ENCODE measurements at places on chromosomes 1 and 21.

DNA sequence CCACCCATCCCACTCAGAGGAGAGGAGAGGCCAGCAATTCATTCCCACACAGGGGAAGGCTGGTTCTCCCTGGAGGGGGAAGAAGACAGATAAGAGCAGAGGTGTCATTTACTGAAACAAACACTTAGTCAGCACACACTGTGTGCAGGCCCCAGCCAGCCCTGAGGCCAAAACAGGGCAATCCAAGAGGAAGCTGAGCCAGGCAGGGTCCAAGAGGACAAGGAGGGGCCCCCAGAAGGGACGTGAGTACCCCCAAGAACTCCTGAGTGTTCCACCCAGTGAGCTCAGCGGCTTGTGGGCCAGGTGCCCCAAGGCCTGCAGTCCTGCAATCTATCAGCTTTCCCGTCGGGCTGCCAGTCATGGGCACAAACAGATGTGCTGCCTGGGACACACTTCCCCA, 15.8 kb downstream of the ADGRB2 start:
- no peak for DNase-seq

DNA sequence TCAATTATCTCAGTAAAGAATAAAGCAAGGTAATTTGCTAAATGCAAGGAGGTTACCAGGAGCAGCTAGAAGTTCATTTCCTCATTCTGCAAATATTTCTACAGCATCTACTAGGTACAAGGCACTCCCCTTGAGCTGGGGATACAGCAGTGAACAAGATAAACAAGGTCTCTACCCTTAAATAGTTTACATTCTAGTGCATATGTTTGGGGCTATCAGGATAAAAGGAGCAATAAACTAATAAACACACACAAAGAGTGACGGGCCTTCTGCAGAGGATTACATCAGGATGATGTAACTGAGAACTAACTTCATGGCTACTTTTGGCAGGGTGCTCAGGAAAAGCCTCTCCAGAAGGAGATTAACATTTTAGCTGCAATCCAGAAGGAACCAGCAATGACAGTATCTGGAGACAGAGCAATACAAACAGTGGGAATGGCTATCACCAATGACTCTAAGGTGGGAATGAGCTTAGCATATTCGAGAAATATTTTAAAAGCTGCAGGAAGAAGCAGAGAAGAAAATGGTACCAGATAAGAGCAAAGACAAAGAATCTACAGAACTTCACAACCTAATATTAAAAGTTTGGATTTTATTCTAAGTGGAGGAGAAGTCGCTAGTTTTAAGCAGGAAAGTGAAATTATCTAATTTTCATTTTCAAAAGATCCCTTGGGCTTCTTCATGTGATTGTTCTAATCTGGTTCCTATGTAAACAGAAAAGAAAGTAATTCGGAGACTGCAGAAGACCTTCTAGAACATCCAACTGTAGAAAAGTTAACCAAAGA, 25.8 kb downstream of the TP53BP2 start:
- no peak for DNase-seq

DNA sequence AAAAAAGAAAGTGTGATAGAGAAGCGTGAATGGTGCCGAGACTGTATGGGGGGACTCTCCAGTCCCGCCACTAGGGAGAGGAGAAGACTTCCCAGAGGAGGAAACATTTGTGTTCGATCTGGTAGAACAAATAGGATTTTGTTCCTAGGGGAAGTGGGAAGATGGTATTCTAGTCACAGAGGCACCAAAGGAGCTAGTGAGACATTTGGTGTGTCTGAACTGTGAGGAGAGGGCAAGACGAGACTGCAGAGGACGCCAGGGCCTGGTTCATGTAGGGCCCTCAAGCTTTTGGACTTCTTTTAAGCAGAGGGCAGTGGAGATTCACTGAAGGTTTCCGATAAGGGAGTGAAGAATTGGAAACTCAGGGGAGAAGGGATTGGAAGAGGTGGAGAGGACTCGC, 2.9 kb downstream of the BTBD19 start:
- DNase-seq, result no peak

DNA sequence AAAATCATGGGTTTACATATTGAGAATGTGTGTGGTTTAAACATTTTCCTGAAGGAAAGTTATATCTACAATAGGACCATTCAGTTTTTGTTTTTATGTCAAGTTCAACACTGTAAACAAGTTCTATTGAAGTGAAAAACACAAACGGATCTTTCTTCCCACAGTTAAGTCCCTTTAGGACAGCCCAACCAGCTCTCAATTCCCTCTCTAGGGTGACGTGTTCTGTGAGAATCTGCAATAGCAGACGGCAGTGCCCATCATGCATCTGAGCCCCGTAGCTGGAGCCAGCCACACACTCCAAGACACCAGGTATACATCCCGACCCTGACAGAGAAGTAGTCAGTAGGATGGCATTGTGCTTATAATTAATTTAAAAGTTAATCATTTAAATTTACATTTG, 26.3 kb upstream of the IVNS1ABP start:
- DNase-seq, result no peak

DNA sequence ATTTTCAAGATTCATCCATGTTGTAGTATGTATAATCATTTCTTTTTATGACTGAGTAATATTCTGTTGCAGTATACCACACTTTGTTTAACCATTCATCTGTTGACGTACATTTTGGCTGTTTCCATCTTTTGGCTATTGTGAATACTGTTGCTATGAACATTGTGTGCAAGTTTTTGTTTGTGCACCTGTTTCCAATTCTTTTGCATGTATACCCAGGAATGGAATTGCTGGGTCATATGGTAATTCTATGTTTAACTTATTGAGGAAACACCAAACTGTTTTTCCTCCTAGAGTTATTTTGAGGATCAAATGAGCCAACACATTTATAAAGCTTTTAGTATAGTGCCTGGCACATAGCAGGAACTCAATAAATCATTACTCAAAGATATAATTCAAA, 49.2 kb upstream of the MAN1A2 start:
- DNase-seq, result no peak

GRCh38 chr1:62682531-62682930, 5.7 kb downstream of the DOCK7 start:
- DNase-seq, result peak; percentile 27

DNA sequence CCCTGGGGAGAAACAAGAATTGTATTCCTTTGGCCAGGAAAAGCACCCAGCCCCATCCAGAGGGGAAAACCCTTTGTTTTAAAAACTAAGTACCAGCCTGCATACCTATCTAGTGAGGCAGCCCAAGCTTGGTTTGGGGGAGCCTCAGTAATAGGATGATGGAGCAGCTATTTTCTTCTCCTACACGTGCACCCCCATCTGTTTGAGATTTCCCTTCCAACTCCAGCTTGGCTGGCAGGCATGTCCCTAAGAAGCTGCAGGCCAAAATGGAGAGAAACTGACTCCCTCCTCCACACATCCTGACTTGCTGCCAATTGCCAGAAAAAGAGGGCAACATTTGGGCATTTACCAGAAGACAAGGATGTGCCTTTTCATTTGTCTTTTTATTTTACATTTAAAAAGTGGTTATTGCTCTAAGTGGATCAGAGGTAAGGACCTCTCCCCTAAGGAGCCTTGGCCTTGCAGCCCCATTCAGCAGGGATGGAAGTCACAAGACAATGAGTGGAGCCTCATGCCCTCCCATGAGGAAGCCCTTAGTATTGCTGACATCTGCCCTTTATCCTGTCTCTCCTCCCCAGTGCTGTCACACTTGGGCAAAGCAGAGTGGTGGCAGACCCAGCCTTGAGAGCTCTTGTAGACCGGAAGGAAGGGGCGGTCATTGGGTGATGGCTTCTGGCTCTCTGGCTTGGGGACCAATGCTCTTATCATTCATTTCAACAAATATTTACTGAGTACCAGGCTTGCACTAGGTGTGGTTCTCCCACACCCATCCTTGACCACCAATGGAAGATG, 8.6 kb downstream of the FNDC5 start:
- no peak for DNase-seq

- no peak for DNase-seq
Measured at GRCh38 chr1:9293241-9293532, 493 bp downstream of the SPSB1 start.

GRCh38 chr1:183487674-183488442, 15.6 kb downstream of the SMG7 start:
- no peak for DNase-seq

GRCh38 chr1:40808444-40808843, 24.9 kb downstream of the KCNQ4 start:
- DNase-seq, result no peak

GRCh38 chr1:170663404-170664092, 383 bp upstream of the PRRX1 start:
- no peak for DNase-seq

GRCh38 chr1:199591468-199591867, 436.0 kb upstream of the NR5A2 start:
- DNase-seq, result no peak

DNA sequence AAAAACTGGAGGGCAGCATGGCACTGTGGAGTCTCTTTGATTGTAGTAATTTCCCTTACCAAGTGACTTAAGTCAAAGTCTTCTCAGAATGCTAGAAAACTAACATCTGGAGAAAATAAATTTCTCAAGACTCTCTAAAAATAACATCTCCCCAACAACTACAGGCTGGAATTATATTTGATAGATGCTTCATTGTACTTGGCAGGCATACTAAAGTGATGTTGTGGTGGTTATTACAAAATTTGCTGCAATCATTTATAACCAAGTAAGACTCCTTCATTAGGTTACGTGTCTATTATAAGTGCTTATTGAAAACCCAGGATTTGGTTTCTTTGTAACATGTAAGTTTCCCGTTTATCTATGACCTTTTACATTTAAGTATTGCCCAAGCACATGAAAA, 132.9 kb upstream of the NRIP1 start:
- no peak for DNase-seq

- DNase-seq, result peak; percentile 18
Measured at GRCh38 chr1:60133000-60133673, 59.6 kb upstream of the C1orf87 start.

GRCh38 chr1:177170756-177171535, at the start of gene BRINP2:
TSS of gene BRINP2 (plus strand) at chr1:177170958. CDS start at chr1:177229877, 58,919 bp downstream.
- peak; percentile 45 for DNase-seq

DNA sequence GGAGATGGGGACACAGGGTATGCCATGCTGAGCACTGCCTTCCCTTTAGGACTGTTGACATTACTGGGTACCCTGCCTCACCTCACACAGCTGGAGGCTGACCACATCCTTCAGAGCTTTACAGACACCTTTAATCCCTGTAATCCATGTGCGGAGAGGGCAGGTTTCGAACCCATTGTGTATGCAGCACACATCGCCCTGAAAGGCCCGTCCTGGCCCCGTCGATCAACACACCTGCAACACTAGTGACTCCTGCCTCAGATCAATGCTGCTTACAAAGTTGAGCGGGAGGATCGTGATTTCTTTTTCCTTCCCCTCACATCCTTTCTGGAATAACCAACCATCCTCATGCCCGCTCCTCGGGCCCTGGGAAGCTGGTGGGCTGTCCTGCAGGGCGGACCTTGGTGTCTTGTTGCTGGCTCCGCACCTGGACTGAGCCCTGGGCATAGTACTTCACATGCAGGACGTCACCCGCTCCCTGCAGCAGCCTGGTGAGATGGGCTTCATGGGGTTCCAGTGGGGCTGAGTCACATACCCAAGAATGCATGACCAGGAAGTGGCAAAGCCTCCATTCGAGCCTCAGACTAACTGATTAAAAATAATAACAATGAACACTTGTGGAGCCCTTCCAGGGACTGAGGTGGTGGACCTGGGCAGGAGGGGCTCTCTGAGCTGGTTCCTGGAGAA, 403.6 kb downstream of the PTPRU start:
- no peak for DNase-seq

DNA sequence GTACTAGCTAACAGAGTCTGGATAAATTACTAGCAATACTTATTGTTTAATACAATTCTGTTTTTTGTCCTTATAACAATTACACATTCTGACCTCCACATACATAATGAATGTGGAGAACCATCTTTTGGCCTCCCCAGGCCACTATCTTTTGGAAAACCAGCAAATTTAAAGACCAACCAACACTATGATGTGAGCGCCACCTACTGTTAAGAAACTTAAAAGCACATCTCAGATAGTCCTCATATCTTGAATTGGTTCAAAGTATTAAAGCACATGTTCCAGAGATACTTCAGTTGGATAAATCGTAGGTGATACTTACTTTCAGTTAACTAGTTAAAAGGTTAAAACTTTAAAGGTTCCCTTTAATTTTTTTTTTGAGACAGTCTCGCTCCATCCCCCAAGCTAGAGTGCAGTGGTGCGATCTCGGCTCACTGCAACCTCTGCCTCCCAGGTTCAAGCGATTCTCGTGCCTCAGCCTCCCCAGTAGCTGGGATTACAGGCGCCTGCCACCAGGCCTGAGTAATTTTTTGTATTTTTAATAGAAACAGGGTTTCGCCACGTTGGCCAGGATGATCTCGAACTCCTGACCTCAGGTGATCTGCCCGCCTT, 29.3 kb upstream of the USP1 start:
- DNase-seq, result peak; percentile 68

- peak; percentile 86 for DNase-seq
Measured at GRCh38 chr1:201530741-201531531, 8.0 kb upstream of the NAV1 start.

DNA sequence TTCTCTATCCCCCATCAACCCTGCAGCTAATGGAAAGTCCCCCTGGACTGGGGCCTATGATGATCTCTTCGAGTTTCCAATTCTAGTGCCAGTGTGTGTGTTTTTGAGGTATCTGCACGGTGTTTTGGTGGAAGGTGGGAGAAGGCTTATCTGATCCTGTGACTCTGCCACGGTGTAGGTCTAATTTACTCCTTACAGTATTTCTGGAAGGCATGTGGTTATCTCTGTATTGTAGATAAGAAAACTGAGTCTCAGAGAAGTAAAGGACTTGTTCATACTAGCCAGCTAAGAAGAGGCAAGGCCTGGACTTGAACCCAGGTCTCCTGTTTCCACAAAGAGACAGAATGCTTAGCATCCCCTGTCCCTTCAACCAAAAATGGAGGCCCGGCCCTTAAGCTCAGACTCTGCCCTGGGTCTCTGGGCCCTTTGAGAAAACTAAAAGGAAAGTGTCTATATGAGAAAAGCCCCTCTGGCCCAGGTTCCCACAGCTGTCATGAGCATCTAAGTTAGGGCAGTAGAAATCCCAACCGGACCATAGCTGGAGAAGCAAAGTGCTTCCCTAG, 20.3 kb downstream of the RIMS3 start:
- DNase-seq, result no peak

DNA sequence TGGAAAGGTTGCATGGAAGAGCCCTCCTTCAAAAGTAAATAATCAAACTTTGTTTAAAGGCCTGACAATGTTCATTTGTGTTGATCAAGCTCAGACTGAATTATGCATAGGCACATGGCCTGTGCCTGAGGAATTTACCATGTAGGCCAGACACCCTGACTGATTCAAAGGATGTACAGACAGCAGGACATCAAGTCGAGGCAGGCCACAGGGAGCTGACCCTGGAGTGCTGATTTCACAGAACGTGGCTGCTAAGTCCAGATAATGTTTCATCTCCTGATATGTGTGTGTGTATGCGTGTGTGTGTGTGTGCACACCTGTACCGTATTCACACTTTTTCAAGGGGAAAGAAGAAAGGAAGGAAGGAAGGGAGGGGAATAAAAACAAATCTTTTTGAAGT, 34.1 kb downstream of the NAV1 start:
- no peak for DNase-seq

DNA sequence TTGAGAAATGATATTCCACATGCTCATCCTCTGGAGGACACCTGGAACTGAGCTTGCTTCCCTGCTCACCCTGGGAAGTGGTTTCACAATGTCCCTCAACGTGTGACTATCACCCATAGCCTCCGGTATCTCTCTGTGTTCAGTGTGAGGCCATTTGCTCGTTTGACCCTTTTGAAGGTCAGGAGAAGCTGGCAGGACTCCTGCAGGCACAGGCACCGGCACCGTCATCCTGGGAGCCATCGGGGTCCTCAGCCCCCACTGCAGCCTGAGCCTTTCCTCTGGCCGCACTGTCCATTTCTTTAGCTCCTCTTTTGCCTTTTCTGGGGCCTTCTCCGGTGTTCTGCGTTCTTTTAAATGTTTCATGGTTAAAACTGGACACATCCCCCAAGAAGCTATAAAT, 159.6 kb upstream of the COL6A1 start:
- DNase-seq, result no peak
